ENCODE measurements at places on chromosomes 1 and 21.

DNA sequence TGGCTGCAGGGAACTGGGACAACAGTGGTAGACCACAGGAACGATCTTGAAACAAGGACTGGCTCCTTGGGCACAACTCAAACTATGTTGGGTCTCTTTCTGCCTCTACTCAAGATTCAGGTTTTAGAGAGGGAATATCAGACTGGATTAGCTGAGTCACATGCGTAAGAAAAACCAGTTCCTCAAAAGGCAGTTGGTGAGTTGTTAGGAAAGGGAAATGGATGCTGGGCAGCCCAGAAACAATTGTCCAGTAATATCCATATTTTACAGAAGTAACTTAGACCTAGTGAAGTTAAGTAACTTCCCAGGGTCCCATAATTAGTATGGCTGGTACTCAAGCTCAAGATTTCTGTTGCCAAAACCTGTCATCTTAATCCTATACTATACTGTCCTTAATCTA, 27.0 kb upstream of the TMEM39B start:
- no peak for DNase-seq

- DNase-seq: no peak
Measured at GRCh38 chr1:232894436-232894835, 56.0 kb upstream of the NTPCR start.

- DNase-seq: no peak
Measured at GRCh38 chr1:56200896-56201295, 378.5 kb downstream of the PLPP3 start.

DNA sequence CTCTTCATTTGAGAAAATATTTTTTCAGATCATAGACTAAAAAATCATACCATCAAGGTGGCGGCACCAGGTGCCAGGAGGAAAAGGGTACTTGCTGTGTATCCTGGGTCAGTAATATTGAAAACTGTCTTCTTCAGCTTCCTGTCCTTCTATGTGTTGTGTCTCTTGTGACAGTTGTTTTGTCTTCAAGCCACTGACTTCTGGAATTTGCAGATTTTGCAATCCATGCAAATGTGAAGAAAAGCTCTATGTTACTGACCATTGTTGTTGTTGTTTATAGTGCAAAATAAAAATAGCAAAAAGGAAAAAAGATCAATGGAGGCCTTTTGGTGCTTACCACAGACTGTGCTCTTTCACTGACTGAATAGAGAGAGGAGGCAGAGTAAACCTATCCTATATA, 83.2 kb upstream of the RHOU start:
- DNase-seq: no peak

DNA sequence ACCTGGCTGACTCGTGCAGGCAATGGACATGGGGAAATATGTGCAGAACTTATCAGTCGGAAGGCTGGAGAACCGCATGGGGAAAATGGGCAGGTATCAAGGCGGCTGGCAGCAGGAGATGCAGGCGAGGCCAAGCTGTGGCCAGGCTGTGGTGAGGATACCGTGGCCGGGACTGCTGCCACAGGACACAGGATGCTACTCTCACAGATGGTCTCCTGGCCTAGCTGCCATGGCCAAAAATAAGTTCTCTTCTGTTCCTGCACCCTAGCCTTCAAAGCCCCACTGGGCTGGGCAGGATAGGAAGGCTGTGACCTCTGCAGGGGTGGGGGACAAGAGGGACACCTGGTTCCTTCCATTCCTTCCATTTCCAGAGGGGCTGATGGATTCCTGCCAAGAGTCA, 26.4 kb downstream of the TEX35 start:
- no peak for DNase-seq

- no peak for DNase-seq
Measured at GRCh38 chr1:31739346-31739745, 24.8 kb downstream of the ADGRB2 start.

- no peak for DNase-seq
Measured at GRCh38 chr1:79293611-79294010, 287.1 kb upstream of the ADGRL4 start.

DNA sequence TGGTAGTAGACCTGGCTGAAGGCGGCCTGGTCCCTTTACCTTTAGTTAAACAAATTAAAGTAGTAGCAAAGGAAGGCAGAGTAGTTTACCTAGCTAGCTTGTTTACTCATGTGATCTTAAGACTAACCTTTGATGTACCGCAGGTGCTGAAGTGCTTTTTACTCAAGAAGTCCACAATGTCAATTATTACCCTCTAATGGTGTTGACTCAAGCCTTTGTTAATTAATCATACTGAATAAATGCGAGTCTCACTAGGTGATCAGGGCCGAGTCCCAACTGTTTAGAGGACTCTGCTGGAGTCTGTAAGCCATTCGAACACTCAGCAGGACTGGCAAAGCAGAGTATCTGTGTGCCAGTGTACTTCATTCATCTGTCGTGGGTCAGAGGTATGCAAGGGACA, 381.1 kb upstream of the NCAM2 start:
- no peak for DNase-seq

DNA sequence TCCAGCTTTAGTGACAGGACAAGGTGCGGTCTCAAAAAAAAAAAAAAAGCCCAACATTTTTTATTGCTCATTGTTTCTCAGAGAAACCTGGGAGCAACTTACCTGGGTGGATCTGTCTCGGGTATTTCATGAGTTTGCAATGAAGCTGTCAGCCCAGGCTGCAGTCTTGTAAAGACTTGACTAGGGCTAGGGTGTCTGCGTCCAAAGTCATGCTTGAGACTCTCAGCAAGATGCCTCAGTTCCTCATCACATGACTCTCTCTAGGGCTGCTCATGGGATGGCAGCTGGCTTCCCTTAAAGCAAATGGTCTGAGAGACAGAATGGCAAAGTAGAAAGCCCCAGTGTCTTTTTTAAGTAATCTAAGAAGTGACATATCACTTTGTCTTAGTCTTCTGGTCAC, 8.1 kb downstream of the GABPA start:
- DNase-seq: no peak

DNA sequence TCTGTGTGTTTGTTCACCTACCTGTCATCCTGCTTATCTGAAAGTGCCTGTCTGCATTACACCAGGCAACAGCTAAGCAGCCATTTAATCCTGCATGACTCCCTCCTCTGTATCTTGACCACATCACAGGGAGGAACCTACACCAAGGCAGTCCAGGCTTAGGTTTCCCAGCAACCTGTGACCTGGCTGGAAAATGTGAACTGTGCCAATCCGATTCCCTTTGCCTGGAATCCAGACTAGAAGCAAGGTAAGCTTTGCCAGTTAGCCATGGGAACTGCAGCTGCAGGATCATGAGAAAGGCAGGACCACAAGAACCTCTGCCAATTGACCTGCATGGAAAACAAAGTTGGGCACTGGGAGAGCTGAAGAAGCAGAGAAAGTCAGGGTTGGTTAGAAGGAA, 6.3 kb upstream of the ATP1B1 start:
- no peak for DNase-seq

- no peak for DNase-seq
Measured at GRCh38 chr21:41366522-41367151, 4.8 kb downstream of the MX2 start.

DNA sequence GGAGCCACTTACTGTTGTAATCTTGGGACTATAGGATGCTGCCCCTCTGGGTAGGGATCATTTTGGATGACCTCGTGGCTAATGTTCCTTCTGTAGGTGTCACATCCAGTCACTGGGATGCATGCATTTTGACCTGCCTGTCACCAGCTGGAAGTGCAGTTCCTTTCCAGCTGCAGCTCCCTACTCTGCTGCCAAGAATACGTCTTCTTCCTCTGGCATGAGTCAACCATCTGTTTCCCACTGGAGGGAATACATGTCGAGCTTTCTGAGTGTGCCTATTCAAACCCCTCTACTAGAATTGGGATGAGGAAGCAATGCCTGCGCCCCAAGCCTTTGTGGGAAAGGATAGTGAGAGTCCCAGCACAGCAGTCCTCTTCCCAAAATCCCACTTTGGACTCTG, 415.5 kb upstream of the ADAMTS5 start:
- no peak for DNase-seq

GRCh38 chr21:36097427-36098181, 27.8 kb downstream of the CBR1 start:
- no peak for DNase-seq

DNA sequence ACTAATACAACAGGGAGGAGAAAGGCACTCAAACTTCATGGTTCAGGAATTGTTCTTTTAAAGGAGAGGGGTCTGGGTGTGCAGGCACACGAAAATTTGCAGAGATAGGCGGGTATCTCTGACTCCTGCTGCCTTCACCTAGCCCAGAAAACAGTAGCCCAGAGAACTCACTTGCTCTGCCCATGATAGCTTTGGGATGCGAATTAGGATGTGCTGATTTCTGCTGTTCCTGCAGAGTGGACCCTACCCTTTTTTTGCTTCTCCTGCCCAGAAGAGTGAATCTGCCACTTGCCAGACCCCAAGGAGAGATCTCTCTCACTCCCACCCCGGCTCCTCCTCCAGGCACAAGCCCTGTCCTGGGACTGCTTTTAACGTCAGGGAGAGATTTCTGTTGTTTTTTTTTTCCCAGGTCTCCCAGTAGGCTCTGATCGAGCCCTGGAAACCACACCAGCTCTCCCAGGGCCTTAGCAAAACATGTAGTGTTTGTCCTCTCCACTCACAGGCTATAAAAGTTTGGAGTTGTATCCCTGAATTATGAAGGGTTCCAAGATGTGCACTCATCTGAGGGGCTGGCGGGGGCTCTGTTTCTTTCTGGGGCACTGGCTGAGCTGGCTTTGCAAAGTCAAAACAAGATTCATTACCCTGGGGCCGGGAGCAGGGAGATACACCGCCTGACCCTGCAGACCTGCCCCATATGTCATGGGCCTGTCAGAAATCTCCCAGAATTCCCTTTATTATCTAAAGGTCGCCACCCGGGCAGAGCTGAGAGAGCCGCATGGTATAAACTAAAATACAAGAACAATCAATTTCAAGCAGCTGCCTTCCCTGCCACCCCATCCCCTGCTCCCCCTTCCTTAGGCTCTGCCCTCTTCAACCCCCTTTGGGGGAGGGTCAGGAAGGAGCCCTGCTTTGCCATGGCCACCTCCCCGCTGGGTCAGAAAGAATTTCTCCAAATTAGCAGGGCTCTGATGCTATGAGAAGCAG, 17.9 kb downstream of the PLXNA2 start:
- no peak for DNase-seq

DNA sequence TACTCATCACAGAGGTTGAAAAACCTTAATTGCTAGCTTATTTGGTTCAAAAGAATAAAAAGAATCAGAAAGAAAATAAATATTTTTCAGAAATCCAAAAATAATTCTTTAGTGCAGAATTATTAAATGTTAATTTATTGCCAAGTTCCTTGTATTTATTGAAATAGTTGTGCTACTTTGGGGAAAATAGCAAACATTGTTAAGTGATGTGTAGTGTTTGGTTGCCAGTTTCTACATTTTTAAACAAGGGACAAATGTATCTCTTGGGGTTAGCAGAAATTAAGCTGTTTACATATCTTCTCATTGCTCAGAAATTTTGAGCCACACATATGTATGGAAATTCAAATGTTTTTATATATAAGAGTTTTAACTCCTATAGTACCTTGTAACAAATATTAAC, 775.0 kb downstream of the USP25 start:
- no peak for DNase-seq

DNA sequence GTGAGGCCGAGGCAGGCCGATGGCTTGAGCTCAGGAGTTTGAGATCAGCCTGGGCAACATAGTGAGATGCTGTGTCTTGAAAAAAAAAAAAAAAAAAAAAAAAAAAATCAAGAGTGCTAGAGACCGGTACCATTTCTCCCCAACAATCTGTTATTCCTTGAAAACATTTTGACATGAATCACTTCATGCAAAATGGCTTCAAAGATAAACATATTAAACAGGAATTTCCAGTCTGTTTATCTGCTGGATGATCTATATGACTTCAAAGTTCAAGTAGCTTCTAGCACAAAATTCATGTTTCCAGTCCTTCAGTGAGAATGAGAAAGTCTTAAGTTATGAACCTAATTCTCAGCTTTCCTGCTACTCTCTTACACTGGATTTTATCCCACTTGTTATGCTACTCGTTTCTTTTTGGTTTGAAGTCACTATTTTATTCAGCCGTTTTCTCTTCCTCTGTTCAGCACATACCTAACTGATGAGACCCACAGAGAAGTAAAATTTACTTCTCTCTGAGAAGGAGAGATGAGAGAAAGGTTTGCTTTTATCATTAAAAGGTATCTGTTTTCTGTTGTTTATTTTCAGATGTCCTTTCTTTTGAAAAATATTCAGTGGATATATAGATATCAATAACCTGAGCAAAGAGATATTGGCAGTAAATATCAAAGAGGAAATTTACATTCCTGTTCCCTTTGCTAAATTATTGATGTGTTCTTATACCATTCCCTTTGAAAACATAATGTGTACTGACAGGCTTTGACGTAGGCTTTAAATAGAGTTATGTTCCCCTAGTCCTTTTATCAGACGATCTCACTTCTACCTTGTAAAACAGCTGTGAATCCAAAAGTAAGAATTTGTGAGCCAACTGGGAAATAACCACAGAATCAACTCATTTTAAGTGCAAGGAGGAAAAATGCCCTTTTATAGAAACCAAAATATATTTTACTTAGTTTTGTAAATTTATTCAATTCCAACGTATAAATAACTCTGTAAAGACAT, 38.2 kb downstream of the CD46 start:
- no peak for DNase-seq

GRCh38 chr1:48571303-48571987, 99.4 kb upstream of the SPATA6 start:
- DNase-seq: no peak

DNA sequence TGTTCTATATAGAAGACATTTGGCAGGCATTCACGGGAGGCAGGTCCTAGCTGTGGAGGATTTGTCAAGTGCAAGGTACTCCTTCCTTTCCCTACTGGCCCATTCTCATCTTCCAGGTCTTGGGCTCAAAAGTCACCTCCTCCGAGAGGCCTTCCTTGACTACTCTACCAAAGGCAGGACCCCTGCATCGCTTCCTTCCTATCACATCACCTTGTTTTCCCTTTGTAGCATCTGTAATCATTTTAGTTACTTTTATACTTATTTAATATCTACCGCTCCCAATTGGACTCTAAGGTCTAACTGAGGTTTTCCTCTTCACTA, 296.8 kb upstream of the KAZN start:
- no peak for DNase-seq

- DNase-seq: no peak
Measured at GRCh38 chr1:147565189-147565980, 24.1 kb downstream of the BCL9 start.

DNA sequence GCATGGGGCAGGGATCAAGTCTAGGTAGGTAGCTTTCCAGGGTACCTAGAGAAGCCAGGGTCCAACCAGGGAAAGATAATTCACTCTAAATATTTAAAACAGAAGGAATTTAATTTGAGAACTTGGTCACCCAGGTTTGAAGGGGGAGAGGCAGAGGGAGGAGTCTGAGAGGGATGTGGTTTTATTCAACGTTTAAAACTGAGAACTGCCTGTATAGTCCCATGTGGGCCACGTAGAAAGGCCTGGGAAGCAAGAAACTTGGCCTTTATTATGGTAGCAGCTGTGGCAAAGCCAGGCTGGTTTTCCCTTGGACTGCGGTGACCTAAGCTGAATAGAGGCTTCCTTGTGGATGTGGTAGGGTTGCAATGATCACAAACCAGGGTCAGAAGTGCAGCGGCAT, 42.0 kb upstream of the DUSP10 start:
- DNase-seq: no peak
